Astrocyte (in vitro differentiated cells and primary cell): ENCODE measurements at places on chromosomes 2 and 18. TPM values are rescaled to one million over a fixed set of nuclear protein-coding genes. Genes with fewer than 3 reads are reported as not detected.

Gene RFTN2
- 7.1 and 8.1 TPM in 2 replicates for total RNA-seq

Gene KCNIP3
- 0.68 and 1.5 TPM in 2 replicates for total RNA-seq

Gene PFN4
- 0.48 and 0.64 TPM in 2 replicates for total RNA-seq

Gene RASGRP3
- total RNA-seq, result 2.0 and 2.8 TPM in 2 replicates

Gene KCTD1
- total RNA-seq, result 27.0 and 31.8 TPM in 2 replicates

Gene CTAGE1
- total RNA-seq, result 0.12 and 0.30 TPM in 2 replicates

Gene GREB1
- total RNA-seq, result 9.3 and 14.5 TPM in 2 replicates
